Amniotic epithelial cell (primary cell): ENCODE measurements at places on chromosomes 6 and 20.

- DNase-seq, result no peak
Measured at GRCh38 chr6:161694995-161695394, 421.1 kb upstream of the AGPAT4 start.

DNA sequence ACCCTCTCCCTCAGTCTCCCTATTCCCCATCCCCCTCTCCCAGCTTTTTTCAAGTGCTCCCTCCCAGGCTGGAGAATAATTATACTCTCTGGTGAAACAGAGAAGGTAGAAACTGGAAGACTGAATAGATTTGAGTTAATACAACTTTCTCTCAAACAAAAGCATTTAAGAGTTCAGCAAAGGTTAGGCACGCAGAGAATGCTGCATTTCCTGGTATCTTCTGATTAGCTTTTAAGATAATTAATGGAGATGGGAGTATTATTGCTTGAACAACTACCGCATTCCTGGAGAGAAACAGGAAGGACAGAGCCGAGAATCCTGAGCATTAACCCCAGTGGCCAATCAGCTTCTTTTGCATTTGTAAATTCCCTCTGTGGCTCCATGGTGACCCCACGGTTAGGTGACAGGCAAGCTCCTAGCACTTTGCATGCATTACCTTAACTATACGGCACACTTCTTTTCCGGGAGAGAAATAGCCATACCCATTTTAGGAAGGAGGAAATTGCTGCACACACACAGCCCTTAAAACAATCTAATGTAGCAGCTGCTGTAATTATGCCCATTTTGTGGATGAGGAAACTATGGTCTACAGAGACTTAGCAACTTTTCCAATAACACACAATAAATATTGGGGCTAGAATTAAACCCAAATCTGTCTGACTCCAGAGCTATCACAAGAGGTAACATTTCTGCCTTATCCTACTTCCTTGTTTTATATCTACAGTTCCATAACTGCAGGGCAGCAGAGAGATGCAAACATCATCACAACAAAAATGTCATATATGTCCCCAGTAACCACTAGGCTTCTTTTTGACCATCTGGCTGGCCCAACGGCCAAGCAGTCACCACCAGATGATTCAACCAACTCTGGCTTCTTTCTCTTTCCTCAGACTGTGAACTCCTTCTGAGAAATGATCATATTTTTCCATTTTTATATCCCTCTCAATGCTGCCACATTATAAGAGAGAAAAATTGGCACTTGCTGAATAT is 169.9 kb downstream of the CD24 start:
- peak; percentile 23 for DNase-seq

GRCh38 chr6:49384904-49385303 is 78.1 kb downstream of the MMUT start:
- peak; percentile 21 for DNase-seq

DNA sequence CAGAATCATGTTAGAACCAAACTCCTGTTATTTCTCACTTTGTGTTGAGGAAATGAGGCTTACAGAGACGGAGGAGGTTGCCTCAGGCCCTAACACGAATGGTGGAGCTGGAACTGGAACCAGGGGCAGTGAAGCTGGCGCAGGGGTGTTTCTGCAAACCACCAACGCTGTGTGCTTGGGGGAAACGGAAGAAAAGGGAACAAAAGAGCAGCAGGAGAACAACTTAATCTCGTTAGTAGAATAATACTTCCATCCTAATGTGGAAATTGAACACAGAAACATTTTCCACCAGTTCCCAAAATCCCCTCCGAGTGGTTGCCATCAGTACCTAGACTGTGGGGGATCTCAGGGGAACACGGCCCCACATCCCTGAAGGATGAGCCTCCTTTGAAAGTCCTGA is 103.4 kb upstream of the FRMD1 start:
- DNase-seq, result no peak

DNA sequence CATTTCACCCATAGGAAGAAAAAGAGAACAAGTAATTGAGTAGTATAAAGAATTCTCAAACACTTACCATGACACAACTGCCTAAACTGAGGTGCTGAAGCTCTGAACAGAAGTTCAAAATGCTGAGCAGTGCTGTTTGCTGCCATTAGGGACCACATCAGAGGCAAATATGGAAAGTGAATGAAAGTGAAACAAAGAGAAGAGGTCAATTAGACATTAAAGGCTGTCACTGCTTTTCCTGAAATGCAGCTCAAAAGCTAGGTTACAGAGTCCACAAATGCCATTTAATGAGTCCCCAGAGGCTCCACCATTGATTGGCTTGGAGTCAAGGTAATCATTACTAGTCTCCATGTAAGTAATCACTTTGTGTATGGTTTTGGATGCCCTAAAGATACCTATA is 46.1 kb downstream of the POU3F2 start:
- no peak for DNase-seq

GRCh38 chr6:42901538-42901957 is 14.3 kb upstream of the PTCRA start:
- peak; percentile 71 for DNase-seq

DNA sequence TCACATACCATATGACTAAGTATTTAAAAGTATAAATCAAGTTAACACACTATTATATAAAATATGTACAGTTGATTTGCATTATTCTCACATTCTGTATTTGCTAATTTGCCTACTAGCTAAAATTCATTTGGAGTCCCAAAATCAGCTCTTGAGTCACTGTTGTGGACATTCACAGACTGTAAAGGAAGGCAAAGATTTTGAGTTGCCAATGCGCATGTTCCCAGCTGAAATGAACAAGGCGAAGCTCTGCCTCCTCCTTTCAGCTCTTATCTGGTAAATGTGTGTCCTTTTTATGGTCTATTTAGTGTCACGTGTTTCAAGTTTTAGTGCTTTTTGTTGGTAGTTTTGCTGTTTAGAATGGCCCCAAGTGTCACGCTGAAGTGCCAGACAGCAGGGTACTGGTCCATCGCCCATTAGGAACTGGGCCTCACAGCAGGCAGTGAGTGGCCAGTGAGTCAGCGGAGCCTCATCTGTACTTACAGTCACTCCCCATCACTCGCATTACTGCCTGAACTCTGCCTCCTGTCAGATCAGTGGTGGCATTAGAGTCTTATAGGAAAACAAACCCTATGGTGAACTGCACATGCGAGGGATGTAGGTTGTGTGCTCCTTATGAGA is 87.2 kb upstream of the ADTRP start:
- DNase-seq, result peak; percentile 10

DNA sequence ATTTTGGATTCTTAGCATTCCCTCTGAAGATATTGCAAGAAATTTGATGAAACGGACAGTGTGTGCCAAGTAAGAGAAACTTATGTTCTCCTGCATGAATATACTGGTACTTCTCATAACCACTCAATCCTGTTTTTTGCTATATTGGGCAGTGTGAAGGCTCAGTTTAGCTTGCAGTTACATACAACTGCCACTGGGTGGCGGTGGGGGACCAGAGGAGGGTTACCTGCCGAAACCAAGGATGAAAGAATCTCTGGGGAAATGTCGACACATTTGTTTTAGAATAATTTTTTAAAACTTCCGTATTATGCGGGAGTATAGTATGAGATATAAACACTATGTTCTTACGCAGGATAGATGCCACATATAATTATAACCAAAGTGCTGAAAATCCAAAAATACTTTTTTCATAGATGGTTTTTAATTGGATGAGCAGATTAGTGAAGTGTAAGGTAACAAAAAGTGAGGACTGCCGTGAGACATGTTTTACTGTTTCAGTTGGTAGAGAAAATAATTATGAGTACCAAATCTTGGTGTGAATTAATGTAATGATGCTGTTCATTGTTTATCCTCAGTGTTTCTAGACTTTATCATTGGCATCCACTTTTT is 9.7 kb downstream of the TRMT11 start:
- DNase-seq, result peak; percentile 47

DNA sequence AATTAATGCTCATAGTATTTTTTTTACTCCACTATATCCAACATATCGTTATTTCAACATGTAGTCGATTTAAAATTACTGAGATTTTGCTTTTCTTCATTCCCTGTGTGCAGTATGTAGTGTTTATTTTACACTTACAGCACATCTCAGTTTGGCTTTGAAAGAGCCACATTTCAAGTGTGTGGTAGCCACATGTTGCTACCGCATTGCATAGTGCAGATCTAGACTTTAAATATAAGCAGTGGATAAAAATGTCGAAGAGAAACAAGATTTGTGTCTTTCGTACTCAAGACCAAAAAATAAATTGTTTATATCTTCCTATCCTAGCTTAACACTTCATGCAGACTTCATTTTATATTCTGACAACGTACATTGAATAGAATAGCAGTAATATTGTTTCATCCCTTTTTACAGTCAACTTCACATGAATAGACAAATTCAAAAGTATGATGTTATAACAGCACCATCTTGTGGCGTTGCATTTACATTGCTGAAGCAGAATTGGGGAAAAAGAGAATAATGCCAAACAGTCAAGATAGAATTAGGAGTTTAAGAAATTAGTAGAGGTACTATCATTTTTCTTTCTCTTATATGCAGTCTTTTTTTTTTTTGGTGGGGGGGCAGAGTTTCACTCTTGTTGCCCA is 29.9 kb downstream of the FBXO5 start:
- peak; percentile 49 for DNase-seq

GRCh38 chr6:42562788-42563405 is 932 bp upstream of the UBR2 start:
- no peak for DNase-seq

DNA sequence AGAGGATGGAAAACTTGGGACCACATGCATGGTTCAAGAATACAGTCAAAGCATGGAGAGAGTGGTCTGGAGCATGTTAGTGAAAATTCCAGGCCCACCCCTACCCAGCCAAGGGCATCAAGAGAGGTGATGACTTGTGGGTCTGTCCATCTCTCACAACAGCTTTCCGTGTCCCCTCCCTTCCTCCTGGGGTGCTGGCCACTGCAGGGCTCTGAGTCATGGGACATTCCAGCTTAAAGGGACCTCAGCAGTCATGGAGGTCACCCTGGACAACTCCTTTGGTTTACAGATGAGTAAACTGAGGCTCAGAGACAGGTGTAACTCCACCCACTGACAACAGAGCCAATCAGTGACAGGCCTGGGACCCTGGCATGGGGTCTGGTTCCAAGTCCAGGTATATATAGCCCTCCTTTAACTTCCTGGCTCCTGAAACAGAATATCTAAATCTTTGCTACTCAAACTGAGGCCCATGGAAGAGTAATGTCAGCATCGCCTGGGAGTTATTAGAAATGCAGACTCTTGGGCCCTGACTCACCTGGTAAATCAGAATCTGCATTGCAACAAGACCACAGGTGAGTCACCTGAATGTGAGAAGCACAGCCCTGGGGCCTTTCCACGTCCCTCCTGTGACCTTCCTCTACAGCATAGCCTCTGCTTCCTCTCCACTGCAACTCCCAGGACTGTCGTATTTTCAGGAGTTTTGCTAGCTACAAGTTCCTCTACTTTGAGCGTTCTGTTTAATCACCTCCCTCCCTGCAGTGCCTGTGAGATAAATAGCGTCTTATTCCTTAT is 170.2 kb downstream of the ZDHHC14 start:
- DNase-seq, result no peak

DNA sequence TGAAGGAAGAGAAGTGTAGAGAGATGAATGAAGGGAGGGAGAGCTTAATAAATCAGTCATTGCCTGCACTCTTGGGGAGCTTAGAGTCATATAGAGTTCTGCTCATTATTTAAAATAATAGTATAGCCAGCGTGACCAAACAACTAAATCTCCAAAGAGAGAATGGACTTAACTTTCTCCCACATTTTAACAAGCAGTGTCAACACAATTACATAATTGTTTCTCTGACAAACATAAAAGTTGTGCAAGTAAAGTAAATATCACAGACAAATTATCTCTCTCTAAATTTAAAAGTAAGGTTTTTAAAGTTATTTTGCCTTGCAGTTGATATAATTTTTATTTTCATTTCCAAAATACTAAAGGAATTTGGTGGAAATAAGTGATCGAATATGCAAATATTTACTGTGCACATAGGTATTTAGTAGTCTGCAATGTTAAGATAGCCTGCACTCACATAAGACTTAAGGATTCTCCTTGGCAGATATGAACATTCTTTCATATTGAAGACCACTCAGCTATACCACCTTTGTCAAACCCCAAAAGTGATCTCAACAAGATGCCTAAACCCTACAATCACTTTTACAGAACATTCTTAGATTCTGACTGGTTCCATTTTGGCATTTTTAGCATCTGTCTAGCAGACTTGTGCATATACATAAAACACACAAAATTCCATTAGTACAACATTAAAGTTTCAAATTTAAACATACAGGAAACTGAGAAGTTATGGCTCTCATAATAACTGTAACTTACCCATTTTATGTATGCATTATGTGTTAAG is 67.7 kb downstream of the KIF6 start:
- no peak for DNase-seq

GRCh38 chr6:142570221-142570671 is 268.4 kb downstream of the ADGRG6 start:
- peak; percentile 26 for DNase-seq

GRCh38 chr6:106677282-106677681 is 47.9 kb downstream of the QRSL1 start:
- DNase-seq, result no peak

DNA sequence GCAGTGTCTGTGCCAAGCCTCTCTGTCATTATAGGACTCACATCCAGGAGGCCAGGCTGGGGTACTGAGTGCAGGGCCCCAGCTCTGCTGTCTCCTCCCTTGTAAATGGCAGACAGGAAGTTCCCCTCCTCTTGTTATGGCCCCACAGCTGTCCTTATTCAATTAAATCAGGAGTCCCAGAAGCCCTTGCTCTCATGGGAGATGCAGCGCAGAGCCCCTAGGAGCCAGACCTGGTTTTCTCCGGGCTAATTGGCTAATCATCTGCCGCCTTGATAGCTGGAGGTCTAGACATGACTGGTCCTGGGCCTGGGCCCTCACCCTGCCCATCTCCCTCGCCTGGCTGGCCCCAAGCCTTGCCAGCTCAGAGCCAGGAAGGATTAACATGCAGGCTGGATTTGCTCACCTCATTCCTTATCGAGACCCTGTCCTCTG is 172.0 kb downstream of the VEGFA start:
- DNase-seq, result no peak

DNA sequence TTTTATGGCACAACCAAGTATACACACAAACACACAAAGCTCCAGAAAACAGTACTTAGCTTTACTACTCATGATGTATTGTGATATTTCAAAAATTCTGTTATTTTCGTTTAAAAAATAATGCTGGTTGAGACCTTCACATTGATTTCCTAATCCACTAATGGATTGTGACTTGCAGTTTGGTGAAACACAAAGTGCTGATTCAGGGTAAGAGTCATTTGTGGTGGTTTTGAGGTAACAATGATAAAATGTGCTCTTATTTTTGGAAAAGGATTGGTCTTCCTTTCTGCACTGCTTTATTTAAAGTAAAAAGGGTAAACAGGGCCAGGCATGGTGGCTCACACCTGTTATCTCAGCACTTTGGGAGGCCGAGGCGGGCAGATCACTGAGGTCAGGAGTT is 1.9 kb downstream of the AAR2 start:
- no peak for DNase-seq

DNA sequence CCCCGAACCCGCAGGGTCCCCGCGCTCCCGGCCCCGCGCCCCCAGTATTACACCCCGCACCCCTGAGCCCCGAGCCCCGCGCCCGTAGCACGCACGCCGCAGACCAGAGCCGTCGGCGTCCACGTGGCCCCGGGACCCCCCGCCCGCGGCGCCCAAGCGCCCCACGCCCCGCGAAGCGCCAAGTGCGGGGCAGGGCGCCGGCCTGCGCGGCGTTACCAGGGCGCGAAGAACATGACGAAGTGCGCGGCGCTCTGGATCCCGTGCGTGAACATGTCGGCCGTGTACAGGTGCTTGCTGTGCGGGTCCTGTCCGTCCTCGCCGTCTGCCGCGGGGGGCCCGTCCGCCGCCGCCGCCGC is 312 bp downstream of the TXNDC5 start:
- DNase-seq, result peak; percentile 40
